ENCODE measurements at places on chromosomes 3 and 15.

- DNase-seq, result peak; percentile 48
These were observed 5.5 kb downstream of the DIS3L start for GRCh38 chr15:66298803-66299251.

GRCh38 chr15:33451385-33451784 lies 140.6 kb downstream of the RYR3 start:
- no peak for DNase-seq

- no peak for DNase-seq
These were observed 73.3 kb downstream of the NSMCE3 start for GRCh38 chr15:29196290-29196689.

GRCh38 chr15:90142216-90143165 lies 40.2 kb upstream of the IDH2 start:
- DNase-seq, result no peak

DNA sequence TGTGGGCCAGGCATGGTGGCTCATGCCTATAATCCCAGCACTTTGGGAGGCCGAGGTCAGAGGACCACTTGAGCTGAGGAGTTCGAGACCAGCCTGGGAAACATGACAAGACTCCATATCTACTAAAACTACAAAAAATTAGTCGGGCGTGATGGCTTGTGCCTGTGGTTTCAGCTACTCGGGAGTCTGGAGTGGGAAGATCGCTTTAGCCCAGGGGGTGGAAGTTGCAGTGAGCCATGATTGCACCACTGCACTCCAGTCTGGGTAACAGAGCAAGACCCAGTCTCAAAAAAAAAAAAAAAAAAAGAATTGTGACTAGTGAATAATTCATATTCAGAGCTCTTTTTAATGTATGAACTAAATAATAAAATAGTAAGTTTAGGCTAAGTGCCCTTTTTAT lies 87.8 kb upstream of the TSEN2 start:
- no peak for DNase-seq

DNA sequence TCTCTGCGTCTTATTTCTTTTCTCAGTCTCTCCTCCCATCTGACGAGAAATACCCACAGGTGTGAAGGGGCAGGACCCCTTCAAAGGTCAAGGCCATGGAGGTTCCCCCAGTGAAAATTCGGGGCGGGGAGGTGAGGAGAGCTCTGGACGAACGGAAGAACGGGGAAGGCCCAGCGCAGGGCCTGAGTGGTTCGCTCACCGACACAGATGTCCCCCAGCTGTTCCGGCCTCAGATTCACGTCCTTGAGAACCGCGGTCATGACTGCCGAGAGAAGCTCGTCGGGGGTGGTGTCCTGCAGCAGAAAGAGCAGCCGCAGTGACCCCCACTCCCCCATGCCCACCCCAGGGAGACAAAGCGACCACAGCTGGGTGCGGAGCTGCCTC lies 542 bp downstream of the ACAA1 start:
- DNase-seq, result no peak

DNA sequence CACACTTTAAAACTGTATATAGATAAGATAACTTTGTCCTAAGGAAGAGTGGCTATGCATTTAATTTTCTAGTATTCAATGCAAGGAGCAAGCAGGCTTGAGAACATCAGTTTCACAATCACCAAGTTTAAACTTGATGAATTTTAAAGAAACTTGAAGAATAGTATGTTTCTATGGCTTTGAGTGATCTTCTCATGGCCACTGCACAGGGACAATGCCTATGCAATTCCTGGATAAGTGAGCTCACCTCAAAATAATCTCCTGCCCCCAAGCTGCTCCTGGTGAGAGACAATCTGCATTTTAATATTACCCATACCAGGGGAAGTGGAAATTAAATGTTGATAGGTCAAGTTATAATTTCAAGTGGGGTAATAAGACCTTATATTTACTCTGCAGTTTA lies 376.6 kb upstream of the CBLB start:
- DNase-seq, result no peak

DNA sequence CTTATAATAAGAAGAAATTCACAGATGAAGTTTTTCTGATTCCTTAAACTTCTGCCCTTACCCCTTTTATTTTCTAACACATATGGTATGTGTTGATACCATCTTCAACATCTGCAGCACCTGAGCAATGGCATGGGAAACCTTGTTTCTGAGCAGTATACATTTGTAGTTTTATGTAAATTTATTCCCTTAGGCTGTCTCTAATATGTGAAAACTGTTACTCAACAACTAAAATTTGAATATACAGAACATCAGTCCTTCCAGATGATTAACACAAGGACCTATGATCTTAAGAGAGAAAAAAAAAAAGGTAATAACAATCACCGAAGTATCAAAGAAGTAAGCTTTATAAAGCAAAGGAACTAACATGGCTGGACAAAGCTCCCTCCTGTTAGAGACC lies 190.5 kb downstream of the TBC1D5 start:
- DNase-seq, result no peak

DNA sequence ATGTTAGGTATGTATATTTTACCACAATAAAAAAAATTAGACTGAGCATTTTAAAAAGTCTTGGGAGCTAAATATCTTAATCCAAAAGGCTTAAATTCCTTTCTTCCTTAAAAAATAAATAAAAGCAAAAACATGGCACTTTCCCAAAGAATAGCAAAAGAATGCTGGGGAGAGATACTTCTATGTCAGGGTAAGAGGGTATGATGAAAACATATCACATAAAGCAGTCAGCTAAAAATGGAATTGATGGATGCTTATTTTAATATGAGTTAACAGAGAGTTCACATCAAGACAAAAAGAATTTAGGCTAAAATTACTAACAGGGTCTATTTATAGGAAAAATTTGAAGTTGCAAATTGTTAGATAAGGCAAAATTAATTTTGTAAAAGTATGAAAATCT lies 141.0 kb downstream of the MYLK start:
- DNase-seq, result no peak

DNA sequence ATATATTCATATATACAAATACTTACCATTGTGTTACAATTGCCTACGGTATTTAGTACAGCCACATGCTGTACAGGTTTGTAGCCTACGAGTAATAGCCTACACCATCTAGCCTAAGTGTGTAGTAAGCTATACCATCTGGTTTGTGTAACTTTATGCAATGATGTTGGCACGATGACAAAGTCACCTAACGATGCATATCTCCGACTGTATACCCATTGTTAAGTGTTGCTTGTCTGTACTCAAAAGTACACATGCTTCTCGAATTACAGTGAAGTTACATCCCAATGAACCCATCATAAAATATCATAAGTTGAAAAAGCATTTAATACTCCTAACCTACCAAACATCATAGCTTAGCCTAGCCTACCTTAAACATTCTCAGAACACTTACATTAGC lies 327.1 kb downstream of the KBTBD8 start:
- DNase-seq, result no peak

GRCh38 chr3:105174017-105174615 lies 192.6 kb upstream of the ALCAM start:
- no peak for DNase-seq

- DNase-seq, result no peak
These were observed 16.0 kb downstream of the WNT5A start for GRCh38 chr3:55471084-55471483.

- no peak for DNase-seq
These were observed 7.3 kb downstream of the HDAC11 start for GRCh38 chr3:13487403-13487802.
